ENCODE measurements at places on chromosomes 1 and 21.
A peak's percentile ranks its signal among the peaks of the same experiment; 100 is the strongest.

DNA sequence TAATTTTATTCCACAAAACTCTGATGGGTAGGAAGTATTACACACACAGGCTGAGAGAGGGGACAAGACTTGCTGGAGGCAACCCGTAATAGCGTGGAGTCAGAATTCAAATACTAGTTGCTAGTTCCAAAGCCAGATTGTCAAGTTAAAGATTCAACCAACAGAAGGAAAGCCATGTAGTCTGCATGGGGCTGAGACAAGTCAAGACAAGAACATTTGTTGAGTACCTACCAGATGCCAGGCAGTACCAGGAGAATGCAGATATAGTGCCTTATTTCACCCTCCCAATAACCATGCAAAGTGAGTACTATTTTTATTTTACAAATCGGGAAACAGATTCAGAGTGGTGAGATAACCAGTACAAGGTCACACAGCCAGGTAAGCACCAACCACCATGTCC lies 110.4 kb upstream of the SPATA6 start:
- no peak for DNase-seq

DNA sequence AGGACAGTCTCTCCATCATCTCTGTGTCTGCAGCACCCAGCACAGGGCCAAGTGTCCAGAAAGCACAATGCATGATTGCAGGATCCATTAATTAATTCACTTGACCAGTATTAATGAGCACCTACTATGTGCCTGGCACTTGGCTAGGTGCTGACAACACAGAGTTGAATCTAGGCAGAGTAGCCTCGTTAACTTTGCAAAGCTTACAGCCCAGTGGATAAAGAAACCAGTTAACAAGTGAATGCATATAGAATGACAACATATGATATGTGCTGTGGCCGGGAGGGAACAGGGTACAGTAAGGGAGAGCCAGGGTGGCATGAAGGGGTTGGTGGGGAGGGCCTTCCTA lies 10.9 kb downstream of the SLC1A7 start:
- no peak for DNase-seq

GRCh38 chr1:41268154-41268770 lies 26.2 kb upstream of the SCMH1 start:
- peak; percentile 48 for DNase-seq

DNA sequence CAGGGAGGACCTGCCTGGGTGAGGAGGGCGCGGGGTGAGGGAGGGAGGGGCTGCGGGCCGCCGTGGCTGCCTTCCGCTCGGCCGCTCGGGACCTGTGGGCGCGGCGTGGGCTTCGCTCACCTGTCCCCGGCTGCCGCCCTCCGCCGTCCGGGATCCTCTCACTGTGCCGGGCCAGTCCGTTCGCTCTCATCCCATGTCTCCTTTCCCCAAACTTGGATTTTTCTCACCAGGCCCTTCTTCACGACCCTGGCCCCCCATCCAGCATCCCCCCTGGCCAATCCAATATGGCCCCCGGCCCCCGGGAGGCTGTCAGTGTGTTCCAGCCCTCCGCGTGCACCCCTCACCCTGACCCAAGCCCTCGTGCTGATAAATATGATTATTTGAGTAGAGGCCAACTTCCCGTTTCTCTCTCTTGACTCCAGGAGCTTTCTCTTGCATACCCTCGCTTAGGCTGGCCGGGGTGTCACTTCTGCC lies 362 bp downstream of the ZBTB48 start:
- no peak for DNase-seq

GRCh38 chr1:101128211-101128727 lies 102.7 kb upstream of the DPH5 start:
- peak; percentile 10 for DNase-seq

- no peak for DNase-seq
These were observed 1707.7 kb downstream of the MRPL39 start for GRCh38 chr21:23899561-23899960.

DNA sequence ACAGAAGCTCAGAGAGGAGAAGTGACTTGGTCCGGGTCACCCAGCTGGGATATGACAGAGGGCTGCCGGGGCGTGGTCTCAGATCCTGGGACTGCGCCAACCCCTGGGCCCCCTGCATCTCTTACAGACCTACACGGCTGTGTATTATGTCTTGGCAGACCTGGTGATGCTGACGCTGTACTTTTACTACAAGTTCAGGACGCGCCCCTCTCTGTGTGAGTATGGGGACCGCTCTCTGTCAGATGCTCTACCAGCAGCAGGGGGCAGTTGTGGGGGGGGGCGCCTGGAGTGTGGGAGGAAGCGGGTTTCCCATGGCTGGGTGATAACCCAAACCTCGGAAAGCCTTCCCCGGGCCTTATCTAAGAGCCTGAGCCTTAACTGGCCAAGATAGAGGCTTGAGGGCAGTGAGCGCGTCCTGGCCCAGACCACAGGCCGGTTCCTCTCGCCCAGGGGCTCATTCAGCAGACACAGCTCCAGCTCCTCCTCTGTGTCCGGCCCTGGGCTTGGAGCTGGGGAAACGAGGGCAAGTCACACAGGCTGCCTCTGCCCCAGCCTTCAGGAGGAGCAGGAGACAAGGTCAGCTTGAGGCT lies 13.3 kb downstream of the SLC66A1 start:
- no peak for DNase-seq

GRCh38 chr1:41436281-41437010 lies 48.0 kb downstream of the EDN2 start:
- no peak for DNase-seq

GRCh38 chr1:85049735-85050166 lies 1.5 kb upstream of the MCOLN3 start:
- DNase-seq: no peak

DNA sequence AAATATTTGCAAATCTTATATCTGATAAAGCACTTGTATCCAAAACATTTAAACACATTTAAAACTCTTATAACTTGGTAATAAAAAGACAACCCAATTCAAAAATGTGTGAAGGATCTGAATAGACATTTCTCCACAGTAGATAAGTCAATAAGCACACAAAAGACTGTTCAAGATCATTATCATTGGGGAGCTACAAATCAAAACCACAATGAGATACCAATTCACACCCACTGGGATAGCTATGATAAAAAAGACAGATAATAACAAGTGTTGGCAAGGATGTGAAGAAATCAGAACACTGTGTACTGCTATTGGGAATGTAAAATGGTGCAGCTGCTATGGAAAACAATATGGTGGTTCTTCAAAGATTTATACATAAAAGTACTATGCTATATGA lies 5.1 kb upstream of the LIN9 start:
- DNase-seq: no peak

DNA sequence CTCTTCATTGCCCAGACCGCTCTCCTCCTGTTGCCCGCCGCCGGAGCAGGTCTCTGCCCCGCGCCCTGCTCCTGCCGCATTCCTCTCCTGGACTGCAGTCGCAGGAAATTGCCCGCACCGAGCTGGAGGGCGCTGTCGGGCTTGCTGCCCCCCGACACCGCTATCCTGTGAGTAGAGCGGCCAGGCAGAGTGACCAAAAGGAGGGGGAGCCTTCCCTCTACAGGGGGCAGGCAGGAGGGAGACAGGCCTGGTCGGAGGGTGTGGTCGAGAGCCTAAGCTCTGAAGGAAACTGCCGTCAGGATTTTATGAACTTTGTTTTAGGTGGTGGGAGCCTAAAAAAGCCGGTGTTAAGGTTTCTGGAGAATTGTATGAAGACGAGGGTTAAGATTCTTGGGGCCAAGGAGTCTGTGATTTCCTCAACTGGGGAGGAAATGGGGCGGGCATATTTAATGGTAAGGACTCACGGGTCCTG lies 517 bp downstream of the LRIG2 start:
- no peak for DNase-seq

DNA sequence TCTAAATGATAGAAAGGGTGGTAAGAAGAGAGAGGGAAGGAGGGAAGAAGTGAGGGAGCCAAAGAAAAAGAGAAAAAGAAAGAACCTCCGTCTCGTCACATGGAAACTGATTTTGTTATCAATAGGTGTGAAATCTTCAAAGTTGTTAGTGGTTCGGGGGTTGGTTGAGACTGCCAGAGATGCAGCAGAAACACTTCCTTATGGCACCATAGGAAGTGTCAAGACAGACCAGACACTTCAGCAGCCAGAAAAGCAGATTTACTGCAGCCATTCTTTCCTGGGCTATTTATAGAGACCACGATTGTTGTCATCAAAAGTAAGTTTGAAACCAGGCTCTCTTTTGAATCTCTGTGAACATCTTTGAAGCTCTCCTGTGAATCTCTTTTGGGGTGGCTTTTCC lies 150.5 kb downstream of the PLPPR5 start:
- no peak for DNase-seq

- no peak for DNase-seq
These were observed 41.3 kb upstream of the LRP8 start for GRCh38 chr1:53369034-53369750.

DNA sequence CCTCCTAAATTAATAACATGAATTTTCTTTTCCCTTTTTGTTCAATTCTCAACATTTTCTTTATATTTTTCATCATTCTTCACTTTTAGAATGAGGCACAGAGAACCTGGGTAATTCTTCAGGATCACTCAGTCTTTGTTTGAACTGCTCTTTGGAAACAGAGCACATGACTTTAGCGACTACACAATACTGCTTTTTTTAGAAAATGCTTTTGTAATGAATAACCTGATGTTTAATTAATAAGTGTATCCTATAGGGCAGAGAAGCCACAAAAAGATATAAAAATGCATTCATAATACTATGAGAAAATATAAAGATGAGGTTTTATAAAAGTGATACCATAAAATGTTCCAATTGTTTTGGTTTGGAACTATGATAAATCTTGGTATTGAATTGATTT lies 77.8 kb downstream of the LRRC7 start:
- DNase-seq: no peak

DNA sequence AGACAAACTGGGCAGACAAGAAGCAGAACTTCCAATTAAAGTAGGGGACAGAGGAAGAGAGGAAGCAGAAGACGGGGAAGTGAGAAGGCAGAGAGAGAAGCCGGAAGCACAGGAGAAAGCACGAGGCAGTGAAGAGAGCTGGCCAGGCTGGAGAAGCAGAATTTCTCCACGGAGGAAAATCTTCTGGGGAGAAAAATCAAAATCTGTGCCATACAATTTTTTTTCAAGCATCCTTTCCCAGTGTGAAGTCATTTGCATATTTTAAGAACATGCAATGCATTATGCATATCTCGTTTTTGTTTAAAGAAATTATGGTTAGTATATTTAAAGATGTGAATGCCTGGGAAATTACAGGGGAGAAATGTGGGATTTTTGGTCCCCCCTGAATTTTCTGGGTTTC lies 7.3 kb upstream of the CAMK2N1 start:
- no peak for DNase-seq

DNA sequence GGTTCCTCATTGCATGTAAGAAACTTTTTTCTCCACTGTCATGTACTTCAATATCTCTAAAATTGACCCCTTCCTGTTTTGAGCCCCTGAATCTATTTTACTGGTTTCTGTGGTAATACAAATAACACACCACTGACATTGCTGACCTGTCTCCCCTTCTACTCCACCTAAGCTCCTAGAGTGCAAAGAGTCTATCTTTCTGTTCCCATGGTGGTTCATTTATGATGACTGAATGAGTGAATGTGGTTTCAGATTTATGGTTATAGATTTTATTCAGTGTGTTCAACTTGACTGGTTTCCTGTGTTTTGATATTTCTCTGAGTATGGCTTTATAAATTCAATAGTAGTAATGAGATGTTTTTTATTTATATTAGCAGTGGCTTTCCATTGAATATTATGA lies 127.7 kb downstream of the MAGI3 start:
- no peak for DNase-seq
